ENCODE measurements at places on chromosomes 3 and 15.
A peak's percentile ranks its signal among the peaks of the same experiment; 100 is the strongest.

DNA sequence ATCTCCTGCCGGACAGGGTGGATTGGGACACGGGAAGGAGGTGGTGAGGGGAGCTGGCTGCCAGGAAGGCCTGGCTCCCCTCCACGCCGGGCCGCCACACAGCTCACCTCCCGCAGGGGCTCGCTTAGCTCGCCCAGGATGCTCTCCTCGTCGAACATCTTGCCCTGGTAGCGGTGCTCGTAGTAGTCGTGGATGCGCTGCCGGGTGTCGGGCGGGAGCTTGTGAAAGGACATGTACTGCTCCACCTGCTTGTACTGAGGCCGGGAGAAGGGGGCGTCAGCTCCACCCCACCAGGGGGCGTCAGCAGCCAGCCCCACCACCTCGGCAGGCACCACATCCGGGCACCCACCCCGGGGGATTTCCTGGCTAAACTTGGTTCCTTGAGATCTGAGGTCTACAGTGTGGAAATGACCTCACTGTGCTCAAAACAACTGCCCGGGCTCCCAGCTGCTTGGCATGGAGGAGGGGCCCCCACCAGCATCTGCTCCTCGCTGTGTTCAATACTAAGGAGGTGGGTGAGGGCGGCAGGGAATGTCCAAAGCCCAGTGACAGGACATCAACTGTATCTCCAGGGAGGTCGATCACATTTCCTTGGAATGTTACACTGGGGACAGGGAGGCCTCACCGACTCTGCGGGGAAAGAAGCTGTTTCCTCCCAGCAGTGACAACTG, 43.4 kb downstream of the HCN4 start:
- no peak for DNase-seq

DNA sequence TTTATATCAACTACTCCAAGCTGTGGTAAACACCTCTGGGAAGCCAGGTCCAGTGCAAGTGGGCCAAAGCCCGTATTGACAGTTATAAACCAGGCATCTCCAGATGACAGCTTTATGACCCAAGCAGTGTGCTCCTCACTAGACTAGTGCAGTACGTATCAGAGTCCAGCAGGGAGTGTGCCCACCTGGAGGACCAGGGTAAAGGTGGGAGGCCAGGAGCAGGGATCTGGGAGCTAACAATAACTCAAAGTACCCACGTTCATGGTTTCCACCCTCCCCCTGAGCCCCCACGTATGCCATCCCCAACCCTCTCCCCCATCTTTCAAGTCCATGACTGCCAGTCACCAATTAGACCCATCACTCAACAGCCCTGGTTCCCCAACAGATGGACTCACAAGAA, 27.0 kb upstream of the ALDH1A3 start:
- DNase-seq, result no peak

GRCh38 chr3:42849017-42849416, 26.7 kb downstream of the CYP8B1 start:
- DNase-seq, result no peak

DNA sequence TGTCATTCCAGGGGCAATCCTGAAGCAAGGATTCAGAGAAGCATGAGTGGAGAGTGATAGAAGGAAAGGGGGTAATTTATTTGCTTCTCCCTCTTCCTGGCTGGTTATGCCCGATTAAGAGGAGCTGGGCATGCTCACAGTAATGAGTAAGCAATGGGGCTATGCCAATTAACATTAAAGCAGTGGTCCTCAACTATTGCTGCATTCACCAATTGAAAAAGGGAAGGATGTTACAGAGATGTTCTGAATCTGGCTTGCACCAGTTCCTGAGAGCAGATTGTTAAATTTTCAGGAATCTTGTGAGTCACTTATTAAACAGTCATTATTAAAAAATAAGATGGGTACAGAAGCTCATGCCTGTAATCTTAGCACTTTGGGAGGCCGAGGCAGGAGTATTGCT, 85.9 kb upstream of the ZBTB20 start:
- DNase-seq, result no peak

DNA sequence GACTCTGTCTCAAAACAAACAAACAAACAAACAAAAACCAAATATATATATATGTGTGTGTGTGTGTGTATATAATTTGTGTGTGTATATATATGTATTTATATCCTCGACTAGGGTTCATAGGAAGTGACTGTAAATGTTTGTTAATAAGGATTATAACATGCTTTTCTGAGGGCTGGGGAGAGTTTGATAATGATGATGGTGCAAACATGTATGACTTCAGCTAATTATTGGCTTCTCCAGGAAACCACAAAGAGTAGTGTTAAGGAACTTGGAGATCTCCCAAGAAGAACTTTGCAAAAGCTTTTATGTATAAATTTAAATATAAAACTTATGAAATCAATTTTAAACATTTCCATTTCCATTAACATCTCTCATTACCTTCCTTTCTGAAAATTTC, 3.9 kb upstream of the OPA1 start:
- no peak for DNase-seq

GRCh38 chr15:65368302-65369211, 9.2 kb downstream of the IGDCC3 start:
- peak; percentile 37 for DNase-seq

GRCh38 chr3:126654571-126655383, at the start of gene TXNRD3:
Gene TXNRD3, minus strand, starts transcription at chr3:126655124.
- peak; percentile 40 for DNase-seq

- no peak for DNase-seq
Measured at GRCh38 chr15:50113992-50114780, 4.8 kb downstream of the ATP8B4 start.

DNA sequence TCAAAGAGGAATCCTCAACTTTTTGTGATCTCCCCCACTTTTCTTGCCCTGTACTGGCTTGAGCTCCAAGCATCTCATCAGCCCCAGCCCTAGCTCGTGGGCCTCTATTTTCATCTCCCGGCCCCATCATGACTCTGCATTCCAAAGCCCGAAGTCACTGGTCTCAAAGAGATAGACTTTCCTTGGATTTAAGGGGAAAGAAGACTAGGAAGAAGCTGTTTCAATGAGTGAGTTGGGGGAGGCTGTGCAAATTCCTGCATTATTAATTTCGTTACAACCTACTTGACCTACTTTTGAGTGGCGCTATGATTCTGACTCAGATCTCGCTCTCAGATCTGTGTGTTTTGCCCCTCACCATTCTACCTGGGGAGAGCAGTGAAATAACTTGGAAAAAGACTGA, 266.6 kb upstream of the TBL1XR1 start:
- DNase-seq, result no peak

DNA sequence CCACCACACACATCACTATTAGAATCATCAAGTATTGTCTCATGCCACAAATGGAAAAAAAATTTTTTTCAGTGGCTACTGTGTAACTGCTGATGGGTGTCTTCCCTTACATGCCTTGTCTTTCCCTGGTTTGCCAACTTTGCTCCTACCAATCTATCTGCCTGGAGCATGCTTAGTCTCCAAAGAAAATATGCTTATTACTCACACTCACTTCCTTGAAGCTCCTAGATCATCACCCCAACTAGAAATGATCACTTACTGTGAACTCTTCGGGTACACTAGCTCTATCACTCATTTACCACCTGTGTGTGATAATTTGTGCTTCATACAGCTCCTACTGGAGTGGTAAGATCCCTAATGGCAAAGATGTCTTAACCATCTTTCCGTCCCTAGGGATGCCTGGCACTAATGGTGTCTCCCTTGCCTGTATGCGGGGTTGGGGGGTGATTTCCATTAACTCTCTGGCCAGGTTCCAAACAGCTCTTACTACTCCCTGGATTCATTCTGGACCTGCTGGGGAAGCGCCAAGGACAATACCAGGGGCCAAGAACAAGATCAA, 799 bp downstream of the VPS33B start:
- no peak for DNase-seq

DNA sequence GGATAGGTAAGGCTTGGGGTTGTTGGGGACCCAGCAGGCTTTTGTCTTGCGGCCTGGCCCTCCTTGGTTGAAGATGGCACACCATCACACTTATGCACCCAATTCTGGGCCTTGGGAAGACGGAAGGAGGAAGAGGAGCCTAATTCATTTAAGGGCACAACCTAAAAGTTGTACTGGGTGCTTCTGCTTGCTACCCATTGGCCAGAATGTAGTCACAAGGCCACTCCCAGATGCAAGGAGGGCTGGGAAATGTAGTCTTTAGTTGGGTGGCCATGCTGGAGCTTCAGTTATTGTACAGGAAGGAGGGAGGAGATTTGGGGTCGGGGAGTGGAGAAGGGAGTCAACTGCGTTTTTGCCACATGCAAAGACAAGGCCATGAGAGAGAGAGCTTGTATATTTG, 109.2 kb downstream of the TMEM266 start:
- peak; percentile 27 for DNase-seq

- DNase-seq, result no peak
Measured at GRCh38 chr15:47218295-47218694, 499.0 kb upstream of the SEMA6D start.

DNA sequence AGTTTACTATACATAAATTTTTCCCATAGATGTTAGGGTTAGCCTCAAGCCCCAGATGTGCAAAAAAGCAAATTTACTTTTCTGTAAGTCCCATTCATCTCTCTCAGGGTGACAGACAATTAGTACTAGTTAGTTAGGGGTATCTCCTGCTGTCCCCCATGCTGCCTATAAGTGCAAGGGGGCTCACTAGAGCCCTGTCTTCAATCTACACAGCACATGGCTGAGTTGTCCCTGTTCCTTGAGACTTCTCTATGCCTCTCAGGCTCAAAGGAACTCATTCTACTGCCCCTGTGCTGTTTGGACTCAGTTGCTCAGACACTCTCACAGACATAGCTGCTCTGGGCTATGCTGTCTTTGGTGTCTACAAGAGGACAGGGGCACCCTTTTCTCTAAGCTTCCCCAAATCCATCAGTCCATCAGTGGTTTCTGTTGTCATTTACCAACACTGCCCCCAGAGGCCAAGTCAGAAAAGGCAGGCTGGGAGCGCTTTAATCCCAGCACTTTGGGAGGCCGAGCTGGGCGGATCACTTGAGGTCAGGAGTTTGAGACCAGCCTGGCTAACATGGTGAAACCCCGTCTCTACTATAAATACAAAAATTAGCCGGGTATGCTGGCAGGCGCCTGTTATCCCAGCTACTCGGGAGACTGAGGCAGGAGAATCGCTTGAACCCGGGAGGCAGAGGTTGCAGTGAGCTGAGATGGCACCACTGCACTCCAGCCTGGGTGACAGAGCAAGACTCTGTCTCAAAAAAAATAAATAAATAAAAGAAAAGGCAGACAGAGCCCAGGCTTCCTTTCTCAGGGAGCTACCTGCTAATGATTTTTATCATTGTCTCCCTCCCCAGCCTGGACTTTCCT, 31.4 kb upstream of the PRTG start:
- no peak for DNase-seq

- DNase-seq, result no peak
Measured at GRCh38 chr3:81164806-81165205, 596.6 kb downstream of the GBE1 start.

DNA sequence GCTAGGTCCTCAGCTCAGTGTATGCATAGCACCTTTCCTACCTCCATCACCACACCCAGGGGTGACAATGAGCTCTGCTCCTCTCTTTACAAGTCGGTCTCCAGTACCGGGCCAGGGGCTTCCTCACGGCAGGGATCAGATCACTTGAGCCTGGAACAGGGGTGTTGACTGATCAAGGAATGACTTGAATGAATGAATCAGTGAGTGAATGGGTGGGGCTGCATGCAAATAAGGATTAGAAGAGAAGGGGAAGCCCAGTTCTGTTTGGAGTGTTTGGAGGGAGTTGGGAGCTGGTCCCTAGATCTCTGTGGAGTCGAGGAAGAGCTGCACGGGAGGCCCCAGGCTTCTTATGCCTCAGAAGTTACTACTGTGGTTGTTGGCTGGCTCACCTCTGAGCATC, 87.0 kb downstream of the TMEM266 start:
- no peak for DNase-seq

- DNase-seq, result no peak
Measured at GRCh38 chr15:63601704-63602185, 4.6 kb downstream of the FBXL22 start.

- DNase-seq, result no peak
Measured at GRCh38 chr15:35680951-35681350, 135.0 kb upstream of the DPH6 start.

DNA sequence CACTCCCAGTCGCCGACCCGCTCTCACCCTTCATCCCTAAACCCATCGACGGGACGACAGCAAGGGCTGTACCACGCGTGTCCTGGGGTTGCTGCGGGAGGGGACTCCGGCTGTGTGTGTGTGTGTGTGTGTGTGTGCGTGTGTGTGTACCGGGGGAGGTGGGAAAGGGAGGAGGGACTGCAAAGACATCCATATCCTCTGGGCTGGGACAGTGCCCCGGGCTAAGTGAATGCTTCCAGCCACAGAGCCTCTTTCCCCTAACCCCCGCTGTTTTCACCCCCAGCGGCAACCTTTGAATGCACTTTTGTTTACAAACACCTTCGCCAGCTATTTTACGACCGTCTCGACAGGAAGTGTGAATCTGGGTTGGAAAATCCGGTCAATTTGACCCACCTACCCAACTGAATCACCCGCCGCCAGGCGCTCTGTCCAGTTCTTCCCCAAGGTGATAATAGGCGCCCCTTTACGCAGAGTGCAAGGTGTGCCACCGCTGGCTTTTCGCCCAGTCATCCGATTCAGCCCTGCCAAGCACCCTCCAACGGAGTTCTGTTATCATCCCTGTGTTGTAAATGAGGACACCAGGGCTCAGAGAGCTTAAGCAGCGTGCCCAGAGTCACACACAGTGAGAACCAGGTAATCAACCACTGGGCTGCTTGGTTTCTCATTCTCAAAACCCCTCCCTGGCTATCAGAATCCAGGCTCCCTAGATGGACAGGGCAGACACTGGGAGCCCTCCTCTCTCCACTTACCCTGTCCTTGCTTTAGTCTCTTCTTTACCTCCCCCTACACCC, 739 bp upstream of the AMOTL2 start:
- DNase-seq, result no peak

DNA sequence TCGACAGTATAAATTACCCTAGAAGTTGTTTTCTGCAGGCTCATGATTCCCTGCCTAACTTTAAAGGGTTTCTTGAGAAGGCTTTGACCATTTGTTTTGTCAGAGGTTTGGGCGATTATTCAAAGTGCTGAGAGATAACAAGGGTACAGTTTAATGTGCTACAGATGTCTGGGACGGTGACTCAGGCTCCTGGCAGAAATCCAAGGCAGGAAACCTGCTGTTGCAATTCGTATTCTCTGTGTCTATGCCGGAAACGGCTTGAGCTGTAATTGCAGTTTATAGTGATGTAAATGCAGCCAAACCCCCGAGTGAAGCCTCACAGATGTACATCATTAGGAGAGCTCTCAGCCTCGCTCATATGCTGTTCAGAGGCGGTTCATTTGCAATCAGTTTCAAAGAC, 65.6 kb downstream of the SYNPR start:
- DNase-seq, result peak; percentile 87

DNA sequence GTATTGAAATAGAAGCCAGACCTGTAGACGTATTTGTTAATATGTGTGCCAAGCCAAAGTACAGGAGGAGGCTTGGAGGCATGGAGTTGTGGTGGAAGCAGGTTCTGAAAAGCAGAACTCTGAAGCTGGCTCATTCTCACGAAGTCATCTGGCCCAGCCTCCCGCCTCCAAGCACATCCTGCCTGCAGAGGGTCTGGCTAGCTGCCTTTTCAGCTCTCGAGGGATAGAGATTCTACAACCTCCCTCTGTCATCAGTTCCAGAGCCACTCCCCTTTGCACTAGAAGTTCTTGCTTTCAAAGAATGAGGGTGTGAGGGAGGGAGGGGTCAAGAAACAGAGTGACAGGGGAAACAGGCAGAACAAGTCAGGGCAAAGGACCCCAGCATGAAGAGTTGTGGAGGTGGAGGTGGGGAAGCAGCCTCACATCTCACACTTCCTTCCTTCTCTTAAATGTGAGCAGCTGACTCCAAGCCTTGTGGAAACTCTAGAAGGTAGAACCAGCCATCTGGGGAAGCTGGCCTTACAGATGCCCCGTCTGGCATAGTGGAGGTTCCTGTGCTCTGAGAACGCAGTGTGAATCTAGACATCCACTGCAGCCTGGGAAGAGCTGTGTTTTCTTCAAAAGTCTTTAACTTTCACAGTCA, 95.3 kb downstream of the SLC49A4 start:
- DNase-seq, result no peak
